ENCODE measurements at places on chromosomes 7 and 10. TPM values are rescaled to one million over a fixed set of nuclear protein-coding genes. Genes with fewer than 3 reads are reported as not detected.
A peak's percentile ranks its signal among the peaks of the same experiment; 100 is the strongest.

TYW1B gene
- total RNA-seq = 3.1 TPM

CALD1 gene
- 99.1 TPM for total RNA-seq

NPTX2 gene
- 3.1 TPM for total RNA-seq

SLC39A12 gene
- total RNA-seq = not detected

FUOM gene
- 7.9 TPM for total RNA-seq

GRCh38 chr10:111130471-111130870 lies 53.6 kb downstream of the ADRA2A start:
- DNase-seq = no peak

- no peak for DNase-seq
These were observed at the start of gene PLCE1 for GRCh38 chr10:93993782-93994437. PLCE1 (plus strand) TSS chr10:93993931; CDS start chr10:94031047, 37,116 bp downstream.

DNA sequence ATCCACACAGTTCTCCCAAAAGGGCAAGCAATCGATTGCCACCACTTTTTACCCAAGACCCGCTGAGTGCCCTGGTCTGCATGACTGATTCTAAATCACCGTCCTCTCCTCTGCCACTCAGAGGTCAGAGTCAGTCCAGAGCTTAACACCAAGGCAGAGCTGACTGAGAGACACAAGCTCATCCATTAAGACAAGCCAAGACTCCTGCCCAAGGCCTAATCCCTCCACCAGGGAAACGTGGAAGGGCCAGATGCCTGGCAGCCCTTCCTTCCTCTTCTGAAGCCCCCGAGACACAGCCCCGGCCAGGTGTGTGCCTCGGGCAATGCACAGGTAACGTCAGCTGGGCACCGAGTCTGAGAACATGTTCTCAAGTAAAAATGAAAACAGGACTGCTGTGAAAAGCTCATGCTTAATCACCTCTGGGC lies 51.7 kb downstream of the DIP2C start:
- no peak for DNase-seq

- peak; percentile 77 for DNase-seq
These were observed 41.2 kb downstream of the ZCCHC24 start for GRCh38 chr10:79404231-79404609.

DNA sequence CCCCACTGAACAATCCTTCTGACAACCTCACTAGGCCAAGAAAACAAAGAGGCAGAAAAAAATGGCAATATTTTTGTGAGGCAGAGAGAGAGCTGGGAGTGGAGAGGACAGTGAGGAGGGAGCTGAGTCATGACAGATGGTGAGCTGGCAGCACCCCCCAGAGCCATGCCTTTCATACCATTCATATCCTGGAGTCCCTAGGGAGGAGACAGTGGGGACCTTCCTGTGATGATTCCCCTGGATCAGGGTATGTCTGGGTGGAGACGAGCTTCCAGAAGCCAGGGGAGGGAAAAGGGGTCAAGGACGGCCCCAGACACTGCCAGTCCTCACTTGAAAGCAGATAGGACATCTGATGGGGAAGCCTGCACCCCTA lies 160.5 kb downstream of the ADAM12 start:
- no peak for DNase-seq

DNA sequence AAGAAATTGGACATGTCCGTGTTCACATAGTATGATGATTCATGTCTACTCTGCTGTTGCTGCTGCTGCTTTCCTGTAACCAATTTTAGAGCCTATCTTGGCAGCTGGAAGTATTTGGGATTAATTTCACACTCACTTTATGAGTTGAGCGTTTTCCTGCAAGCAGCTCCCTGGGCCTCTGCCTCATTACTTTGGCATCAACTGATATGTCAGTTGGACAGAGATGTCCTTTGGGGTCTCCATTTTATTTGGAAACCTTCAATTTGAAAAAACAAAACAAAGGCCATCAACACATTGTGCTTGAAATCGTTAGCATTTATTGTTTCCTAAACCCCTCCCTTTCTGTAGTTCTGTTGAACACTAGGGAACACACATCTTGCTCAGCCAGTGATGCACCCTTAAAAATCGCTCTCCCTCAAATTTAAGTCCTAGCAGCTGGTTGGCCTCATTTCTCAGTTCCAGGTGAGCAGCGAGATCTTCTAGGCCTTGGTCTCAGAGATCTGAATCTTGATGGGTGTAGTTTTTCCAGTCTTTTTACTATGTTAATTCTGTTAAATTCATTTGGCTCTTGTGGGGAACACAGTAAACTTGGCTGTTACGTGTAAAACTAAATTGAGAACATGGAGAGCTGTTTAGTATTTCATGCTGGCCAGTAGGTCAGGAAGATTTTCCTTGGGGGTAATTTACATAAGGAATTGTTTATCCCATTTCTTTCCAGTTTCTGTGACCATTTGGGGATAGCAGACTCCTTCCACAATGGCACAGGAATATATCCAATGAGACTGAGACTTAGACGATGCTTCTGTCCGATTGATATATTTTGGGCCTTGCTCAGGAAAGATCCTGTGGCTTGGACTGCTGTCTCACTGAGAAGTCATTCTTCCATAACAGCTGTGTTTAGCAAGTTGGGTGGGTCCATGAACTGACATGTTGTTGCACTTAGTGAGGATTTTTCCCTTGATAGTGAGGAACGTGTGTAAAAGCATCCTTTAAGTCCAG lies 371.6 kb downstream of the BBS9 start:
- DNase-seq = no peak

DNA sequence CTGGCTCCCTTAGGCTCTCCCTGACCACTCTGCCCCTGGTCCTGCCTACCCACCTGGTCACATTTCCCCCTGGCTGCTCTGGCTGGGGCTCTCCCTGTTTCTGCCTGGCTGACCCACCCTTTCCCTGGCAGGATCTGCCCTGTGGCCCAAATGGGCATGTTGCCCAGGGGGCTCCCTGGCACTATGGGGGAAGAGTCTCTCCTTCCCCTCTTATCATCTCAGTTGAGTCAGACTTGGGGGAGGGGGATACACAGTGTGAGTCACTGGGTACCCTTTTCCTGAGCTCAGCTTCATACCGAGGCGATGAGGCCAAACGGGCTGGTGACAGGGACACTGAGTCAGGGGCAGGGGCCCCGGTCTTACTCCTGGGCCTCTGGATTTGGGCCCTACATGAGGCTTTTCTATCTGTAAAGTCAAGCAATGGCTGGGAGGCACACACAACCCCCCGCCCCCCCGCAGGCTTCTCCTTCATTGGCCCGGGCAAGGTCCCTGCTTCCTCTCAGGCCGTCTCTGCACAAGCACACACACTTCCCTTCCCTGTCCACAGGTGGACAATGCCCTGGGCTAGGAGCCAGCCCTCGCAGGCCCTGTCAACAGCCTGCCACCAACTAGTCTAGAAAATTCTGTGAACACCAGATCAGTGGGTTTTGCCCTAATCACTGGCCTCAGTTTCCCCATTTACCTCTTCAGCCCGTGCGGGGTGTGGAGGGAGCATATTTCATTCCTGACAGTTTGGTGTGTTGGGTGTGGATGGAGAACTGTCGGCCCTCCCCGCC lies 627 bp upstream of the FLNC start:
- peak; percentile 66 for DNase-seq

GRCh38 chr7:98760201-98760651 lies 109.6 kb downstream of the TMEM130 start:
- no peak for DNase-seq

- no peak for DNase-seq
These were observed 20.6 kb downstream of the RGR start for GRCh38 chr10:84265418-84265817.

DNA sequence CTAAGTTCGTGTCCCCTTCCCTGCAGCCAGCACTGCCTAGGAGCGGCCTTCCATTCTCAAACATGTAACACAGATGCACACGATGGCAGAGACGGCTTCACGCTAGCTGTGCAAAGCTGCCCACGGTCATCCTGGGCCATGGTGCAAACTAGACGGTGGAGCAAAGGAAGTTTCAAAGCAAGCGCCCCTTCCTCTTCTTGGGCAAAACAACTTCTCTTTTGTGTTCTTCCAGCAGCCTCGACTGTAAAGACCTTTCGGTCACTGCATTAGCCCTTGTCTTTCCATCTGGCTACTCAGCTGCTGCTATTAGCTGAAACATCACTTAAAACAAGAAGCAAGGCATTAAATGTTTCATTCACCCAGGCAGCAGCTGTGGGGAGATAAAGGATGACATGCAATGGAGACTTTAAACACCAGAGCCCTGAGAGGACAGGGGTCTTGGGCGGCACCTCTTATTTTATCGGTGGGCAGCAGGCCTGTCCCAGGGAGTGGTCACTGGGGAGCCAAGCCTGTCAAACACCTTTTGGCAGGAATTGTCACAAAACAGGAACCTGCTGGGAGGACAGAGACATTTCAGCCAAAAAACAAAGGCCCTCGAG lies 214.8 kb downstream of the KLF6 start:
- DNase-seq = no peak

- DNase-seq = no peak
These were observed 13.6 kb upstream of the CUBN start for GRCh38 chr10:17143055-17143690.

- no peak for DNase-seq
These were observed 761.9 kb downstream of the TYW1 start for GRCh38 chr7:67758551-67758950.

DNA sequence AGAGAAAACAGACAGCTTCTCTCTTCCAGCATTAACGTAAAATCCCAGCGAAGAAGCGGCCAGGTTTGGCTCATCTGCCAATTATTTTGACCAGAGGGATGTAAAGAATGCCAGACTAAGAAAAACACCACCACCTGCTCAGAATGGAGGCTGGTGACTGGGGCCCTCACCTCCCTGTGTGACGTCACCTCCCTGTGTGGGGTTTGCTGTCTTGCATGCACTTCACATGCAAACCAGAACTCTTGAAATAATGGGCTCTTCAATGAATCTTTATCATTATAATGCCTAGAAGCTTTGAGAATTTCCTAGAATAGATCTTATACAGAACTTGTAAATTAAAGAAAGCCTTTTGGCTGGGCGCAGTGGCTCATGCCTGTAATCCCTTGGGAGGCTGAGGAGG lies 101.8 kb upstream of the WAC start:
- no peak for DNase-seq

GRCh38 chr10:2994221-2994961 lies 73.0 kb upstream of the PFKP start:
- DNase-seq = no peak

DNA sequence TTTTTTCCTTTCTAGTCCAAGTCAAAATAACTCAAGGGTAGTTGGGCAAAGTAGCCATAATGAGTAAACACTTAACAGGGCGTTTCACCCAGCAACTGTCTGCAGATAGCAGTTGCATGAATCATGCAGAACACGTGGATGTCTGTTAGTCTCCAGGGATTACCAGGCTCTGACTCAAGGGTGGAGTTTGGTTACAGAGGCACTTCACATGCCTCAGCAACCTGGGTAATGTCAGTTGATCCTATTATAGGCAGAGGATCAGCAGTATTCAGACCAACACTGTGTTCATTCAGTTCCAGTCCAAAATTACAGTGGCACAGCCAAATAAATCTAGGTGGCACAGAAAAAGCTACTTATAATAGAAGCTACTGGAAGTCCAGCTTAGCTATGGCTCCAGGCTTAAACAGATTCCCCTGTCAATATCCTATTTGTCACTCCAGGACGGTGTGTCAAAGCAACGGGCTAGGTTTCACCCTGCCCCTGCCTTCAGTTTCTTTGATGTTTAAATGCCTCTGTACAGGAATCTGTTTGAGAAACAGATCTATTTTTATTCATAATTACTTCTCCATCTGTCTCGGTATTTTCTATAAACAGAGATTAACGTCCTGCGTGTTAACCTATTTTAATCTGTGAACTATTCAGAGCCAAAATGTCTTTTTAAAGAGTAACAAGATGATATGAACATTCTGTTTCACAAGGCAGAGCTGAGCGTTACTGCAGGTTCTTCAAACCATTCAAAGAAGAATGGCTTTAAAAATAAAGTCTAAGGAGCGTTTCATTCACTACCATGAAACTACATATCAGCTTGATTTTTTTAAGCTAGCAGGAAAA lies 162.6 kb upstream of the AKR1E2 start:
- DNase-seq = no peak

DNA sequence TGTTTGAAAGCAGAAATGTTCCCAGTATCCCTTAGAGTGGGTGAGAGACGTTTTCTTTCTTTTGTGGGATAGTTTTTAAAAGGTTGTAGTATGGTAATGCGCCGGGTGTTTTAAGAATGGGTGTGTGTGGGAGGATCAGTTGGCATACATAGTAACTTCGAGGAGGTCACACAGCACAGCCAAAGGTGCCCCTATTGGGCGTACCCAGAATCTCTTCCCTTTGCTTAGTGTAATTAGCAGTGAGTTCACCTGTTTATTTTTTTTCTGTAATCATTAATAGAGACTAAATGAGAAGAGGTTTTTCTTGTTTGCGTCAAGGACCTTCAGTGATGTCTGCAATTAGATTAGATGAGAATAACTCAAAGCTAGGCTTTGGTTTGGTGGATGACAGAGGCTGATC lies 1.5 kb downstream of the PLEKHA8 start:
- DNase-seq = no peak

DNA sequence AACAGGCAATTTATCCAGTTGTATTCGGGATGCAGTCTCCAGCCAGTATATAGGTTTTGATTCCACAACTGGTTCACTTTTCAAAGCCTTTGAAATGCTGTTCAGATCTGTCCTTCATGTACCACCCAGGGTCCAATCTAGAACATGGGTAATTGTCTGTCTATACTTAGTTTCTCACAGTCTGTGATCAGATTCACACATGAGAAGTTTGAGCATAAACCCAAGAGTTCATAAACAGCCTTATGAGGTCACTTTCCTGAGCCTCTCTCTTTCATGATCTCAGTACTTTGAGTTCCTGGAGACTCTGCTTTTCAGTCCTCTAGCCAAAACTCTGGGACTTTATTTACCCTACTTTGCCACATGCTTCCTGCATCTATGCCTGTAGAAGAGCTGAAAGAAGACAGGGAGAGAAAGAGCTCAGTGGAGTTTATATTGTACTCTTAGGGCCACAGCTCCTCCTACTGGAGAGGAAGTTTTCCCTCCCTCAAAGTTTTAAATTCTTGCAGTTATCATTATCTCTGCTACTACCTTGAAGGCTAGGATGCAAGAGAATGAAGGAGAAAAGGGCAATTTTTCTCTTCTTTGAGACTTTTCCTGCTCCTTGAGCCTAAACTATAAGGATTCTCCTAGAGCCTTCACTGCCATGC lies 172.0 kb downstream of the ZEB1 start:
- no peak for DNase-seq

DNA sequence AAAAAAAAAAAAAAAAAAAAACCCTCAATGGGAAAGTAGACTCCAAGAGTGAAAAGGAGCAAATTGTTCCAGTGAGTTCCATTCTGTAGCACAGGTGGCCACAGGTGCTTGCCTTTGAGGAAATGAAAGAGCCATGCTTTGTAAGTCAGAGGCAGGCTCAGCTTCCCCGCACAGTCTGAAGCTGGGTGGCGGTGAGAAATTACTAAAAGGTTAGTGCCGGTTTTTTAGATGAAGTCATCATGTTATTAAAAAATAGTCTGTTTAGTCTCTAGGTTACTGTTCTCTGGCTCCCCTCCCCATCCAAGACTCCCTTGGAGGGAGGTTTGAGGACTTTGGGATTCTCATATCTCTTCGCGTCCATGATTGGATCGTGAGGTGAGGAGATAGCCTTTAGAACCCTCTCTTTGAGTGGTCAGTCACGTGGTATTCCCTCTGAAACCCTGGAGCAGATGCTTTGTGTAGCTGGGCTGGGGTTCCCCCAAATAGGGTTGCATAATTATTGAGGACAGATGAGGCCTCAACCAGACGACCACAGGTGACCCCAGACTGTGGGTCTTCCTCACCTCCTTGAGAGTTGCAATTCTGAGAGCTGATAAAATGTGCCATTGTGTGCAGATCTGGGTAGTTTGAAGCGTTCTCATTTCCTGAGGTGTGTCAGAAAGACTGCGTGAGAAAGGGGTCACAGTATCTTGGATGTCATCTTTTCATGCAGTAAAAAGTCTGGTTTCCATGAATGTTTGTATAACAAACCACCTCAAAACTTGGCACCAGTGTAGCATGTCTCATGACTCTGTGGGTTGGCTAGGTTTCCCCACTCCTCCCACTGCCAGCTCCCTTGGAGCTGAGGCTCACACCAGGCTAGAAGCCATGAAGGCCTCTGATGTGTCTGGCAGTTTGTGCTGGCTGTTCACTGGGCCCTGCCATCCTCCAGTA lies 27.1 kb downstream of the OGDH start:
- DNase-seq = peak; percentile 78
